Panc1 (cell line): ENCODE measurements at places on chromosomes 6 and 20. TPM values are rescaled to one million over a fixed set of nuclear protein-coding genes. Genes with fewer than 3 reads are reported as not detected.

CRISP2 gene
- total RNA-seq, result not detected

SPATA2 gene
- 8.3 TPM for total RNA-seq

KIFC1 gene
- total RNA-seq, result 81.8 TPM

HLA-DPB1 gene
- total RNA-seq, result 0.64 TPM

DNA sequence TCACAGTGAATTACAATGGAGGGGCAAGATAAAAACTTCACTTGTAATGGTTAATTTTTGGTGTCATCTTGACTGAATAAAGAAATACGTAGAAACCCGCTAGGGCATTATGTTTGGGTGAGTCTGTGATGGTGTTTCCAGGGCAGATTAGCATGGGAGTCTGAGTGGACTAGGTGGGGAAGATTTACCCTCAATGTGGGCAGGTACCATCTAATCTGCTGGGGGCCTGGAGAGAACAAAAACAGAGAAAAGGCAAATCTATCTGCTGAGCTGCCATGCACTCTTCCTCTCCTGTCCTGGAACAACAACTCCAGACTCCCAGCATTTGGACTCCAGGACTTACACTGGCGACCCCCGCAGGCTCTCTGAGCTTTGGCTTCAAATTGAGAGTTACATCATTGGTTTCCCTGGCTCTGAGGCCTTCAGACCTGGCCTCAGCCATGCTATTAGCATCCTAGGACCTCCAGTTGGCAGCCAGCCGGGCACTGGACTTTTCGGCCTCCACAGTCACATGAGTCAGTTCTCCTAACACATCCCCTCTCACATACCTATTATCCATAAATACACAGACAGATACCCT is 19.7 kb downstream of the NINL start:
- no peaks in the 10 kb centered on the region for H3K27me3 ChIP-seq
- no peaks in the 10 kb centered on the region for H3K36me3 ChIP-seq
- no peak overlapping the region for H3K27ac ChIP-seq
- no peak overlapping the region for H3K4me3 ChIP-seq
- DNase-seq, result no peak

DNA sequence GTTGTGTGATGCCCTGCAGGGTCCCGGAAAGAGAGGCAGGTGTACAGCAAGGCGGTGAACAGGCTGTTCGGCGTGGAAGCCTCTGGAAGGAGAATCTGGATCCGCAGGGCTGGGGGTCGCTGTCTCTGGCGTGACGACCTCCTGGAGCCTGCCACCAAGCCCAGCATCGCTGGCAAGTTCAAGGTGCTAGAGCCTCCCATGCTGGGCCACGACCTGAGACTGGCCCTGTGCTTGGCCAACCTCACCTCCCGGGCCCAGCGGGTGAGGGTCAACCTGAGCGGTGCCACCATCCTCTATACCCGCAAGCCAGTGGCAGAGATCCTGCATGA is 36.5 kb downstream of the TGM6 start:
- H3K36me3 ChIP-seq, result no peaks in the 10 kb centered on the region
- no peaks in the 10 kb centered on the region for H3K27me3 ChIP-seq
- H3K4me1 ChIP-seq, result no peaks in the 10 kb centered on the region
- no peak overlapping the region for H3K4me3 ChIP-seq

DNA sequence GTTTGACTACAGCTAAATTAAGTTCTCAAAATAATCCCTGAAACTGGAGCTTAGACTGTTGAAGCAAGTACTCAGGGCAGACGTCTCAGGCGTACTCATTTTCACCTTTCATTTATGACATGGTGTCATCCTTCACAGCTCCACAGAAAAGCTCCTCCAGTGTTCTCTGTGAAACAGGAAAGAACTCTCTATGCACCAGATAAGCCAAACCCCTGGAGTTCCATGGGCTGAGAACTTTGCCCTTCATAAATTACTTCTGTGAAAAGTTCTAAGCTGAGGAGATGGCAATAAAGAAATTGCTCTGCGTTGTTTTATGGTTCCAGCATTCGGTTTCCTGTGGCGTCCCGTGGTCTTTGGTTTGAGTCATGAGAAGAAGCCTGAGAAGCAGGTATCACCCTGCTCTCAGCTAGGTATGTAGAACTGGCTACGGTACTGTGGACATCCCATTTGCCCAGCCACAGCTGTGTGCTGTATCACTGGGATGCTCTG is 20.2 kb upstream of the RREB1 start:
- no peaks in the 10 kb centered on the region for H3K27me3 ChIP-seq
- DNase-seq, result no peak
- H3K27ac ChIP-seq, result no peak overlapping the region
- H3K4me1 ChIP-seq, result no peaks in the 10 kb centered on the region; the same call in 1 of the 2 replicates
- no peak overlapping the region for H3K4me3 ChIP-seq

DNA sequence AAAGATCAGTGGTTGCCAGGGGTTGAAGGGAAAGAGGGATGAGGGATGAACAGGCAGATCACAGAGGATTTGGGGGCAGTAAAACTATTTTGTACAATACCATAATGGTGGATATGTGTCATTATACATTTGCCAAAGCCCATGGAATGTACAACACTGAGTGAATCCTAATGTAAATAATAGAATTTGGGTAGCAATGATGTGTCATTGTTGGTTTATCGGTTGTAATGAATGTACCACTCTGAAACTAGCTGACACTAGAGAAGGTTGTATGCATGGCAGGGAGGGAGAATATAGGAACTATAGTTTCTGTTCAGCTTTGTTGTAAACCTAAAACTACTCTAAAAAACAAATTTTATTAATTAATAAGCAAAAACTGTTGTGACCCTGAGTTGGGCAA is 17.8 kb upstream of the ASF1A start:
- peaks cover 16% of the 10 kb centered on the region for H3K4me1 ChIP-seq
- no peak overlapping the region for H3K4me3 ChIP-seq
- no peaks in the 10 kb centered on the region for H3K27me3 ChIP-seq
- DNase-seq, result no peak

DNA sequence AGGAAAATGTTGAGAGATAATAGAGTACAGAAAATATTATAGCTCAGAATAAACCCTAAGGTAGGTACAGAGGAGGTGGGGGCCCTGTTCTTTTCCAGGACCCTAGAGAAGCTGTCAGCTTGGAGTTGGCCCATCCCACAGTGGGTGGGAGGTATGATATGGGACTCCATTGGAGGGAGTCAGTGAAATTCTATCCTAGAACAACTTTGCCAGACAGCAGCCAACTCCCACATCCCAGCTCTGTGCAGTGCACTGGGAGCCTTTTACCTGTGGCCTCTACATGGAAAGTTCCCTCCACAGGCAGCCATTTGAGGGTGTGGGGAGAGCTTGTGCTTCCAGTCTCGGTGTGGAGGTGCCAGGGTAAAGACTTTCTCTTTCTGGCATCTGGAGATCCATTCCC is 36.8 kb upstream of the CLIC5 start:
- H3K4me3 ChIP-seq, result no peak overlapping the region
- H3K27me3 ChIP-seq, result no peaks in the 10 kb centered on the region
- H3K36me3 ChIP-seq, result no peaks in the 10 kb centered on the region
- no peaks in the 10 kb centered on the region; the same call in 1 of the 2 replicates for H3K4me1 ChIP-seq

SLC17A2 gene
- not detected for total RNA-seq

COL10A1 gene
- not detected for total RNA-seq

AGER gene
- total RNA-seq, result 3.7 TPM

DNA sequence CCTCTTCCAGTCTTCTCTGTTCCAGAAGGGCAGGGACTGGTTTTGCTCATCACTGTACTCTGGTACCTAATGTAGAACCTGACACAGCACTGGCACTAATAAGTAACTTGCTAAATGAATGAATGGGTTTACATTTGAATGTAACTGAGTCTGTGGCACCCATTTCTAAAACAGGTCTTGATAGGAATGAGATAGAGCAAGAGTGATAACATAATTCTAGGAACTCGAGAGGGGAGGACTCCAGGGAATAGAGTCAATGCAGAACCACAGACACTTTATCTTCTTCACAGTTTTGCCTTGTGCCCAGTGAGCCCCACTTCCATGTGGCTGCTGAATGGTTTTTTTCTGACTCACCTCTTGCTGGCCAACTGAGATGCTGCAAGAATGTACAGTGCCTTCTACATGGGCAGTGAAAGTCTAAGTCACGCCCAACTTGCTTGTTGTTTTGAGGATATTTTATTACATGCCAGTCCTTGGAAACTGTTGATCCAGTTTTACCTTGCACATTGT is 61.1 kb downstream of the TBC1D7 start:
- H3K27me3 ChIP-seq, result no peaks in the 10 kb centered on the region; the same call in 1 of the 2 replicates
- no peak overlapping the region for H3K4me3 ChIP-seq
- no peak for DNase-seq
- no peak overlapping the region for H3K27ac ChIP-seq

PRR18 gene
- 0.23 TPM for total RNA-seq

GRCh38 chr6:32069460-32069859 is 31.2 kb downstream of the CYP21A2 start:
- H3K4me1 ChIP-seq, result no peaks in the 10 kb centered on the region
- H3K4me3 ChIP-seq, result no peak overlapping the region
- no peak for DNase-seq
- H3K27ac ChIP-seq, result no peak overlapping the region
- H3K27me3 ChIP-seq, result no peaks in the 10 kb centered on the region

DNA sequence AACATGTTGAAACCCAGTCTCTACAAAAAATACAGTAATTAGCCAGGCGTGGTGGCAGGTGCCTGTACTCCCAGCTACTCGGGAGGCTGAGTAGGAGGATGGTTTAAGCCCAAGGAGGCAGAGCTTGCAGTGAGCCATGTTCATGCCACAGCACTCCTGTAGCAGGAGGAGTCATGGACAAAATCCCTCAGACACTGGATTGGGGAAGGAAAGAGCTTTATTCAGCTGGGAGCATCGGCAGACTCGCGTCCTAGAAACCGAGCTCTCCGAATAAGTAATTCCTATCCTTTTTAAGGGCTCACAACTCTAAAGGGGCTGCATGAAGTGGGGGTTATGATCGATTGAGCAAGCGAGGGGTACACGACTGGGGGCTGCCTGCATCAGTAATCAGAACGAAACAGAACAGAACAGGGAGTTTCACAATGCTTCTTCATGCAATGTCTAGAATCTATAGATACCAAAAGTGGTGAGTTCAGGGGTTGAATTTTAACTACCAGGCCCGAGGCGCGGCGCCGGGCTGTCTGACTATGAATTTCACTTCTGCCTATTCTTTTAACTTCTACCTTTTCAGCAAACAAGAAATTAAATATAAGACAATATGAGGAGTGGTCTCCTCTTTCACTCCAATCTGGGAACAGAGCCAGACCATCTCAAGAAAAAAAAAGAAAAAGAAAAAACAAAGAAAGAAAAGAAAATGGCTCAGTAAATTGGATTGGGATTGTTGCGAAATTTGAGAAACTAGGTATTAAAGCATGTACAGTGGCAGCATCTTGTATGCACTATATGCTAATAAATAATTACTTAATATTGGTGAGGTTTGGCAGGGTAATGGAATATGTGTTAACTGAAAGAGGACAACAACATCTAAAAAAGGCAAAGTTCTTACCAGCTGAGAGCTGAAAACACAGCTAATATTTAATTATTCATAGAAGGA is 23.6 kb downstream of the HMGN4 start:
- no peak overlapping the region for H3K27ac ChIP-seq
- H3K4me1 ChIP-seq, result peaks cover 6% of the 10 kb centered on the region
- DNase-seq, result no peak

GRCh38 chr20:3876676-3877075 is 12.5 kb upstream of the PANK2 start:
- H3K27me3 ChIP-seq, result no peaks in the 10 kb centered on the region
- no peaks in the 10 kb centered on the region for H3K4me1 ChIP-seq
- no peak for DNase-seq
- H3K36me3 ChIP-seq, result no peaks in the 10 kb centered on the region
- H3K4me3 ChIP-seq, result no peak overlapping the region

GRCh38 chr6:25472306-25472705 is 179.7 kb upstream of the SCGN start:
- no peaks in the 10 kb centered on the region for H3K36me3 ChIP-seq
- DNase-seq, result no peak
- no peaks in the 10 kb centered on the region for H3K27me3 ChIP-seq
- H3K27ac ChIP-seq, result no peak overlapping the region

COL12A1 gene
- total RNA-seq, result 10.4 TPM

DNA sequence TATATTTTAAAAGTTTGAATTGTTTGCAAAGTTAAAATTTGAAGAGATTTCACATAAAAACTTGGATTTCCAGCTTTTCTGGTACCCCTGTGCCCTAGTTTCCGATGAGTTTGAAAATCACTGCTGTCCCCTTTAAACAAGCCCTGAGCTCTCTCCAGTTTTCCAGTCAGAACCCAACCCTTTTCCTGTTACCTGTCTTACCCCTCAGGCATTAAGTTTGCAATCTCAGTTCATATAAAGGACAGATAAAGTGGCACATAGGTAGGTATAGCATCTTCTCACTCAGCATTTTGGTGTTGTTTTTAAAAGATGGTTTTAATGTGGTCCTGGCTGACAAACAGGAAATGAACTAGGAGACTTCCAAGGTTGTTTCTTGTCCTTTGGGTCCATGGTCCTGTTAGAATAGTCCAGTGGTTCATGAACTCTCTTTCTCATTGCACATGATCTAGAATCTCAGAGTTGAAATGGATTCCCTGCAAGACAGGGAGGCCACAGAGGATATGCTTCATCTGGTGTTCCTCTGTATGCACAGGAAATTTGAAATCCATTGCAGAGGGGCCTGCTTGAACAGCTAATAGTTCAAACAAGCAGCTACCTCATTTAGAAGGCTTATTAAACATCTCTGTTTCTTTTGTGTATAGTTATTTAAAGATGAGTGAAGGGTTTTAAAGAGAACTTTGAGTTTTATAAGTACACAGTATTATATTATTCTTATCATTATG is 82.7 kb downstream of the JAG1 start:
- H3K4me1 ChIP-seq, result no peaks in the 10 kb centered on the region
- no peak for DNase-seq
- H3K27ac ChIP-seq, result no peak overlapping the region
- no peaks in the 10 kb centered on the region for H3K36me3 ChIP-seq
- H3K27me3 ChIP-seq, result no peaks in the 10 kb centered on the region

DNA sequence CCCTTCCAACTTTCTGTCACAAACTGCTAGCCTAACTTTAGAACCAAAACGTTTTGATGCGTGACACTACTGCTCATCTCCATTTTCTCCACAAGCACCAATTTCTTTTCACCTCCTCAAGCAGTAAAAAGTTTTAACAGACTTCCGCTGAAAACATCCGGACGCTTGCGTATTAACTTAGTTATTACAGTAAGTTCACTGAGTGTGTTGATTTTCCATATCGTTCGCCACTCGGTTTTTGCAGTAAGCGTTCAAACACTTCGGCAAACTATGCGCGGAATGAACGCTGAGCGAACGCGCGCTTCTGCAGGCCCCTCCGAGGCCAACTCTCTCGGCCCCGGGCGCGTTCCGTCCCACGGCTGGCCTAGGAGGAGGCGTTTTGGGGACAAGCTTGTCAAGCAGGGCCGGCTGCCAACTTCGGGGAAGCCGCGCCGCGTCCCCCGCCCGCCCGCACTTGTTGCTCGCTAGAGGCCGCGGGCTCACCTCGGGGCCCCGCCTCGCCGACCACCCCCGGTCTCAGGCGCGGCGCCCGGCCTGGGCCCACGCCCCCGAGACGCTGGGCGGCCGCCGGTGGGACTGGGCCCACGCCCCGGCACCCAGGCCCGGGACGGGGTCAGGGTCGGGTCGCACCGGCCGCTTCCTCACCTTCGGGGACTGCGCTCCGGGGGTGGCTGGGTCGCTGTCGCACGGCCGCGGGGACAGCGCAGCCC is 945 bp downstream of the PHF10 start:
- no peak for DNase-seq
- H3K36me3 ChIP-seq, result no peaks in the 10 kb centered on the region
- H3K4me1 ChIP-seq, result peaks cover 36% of the 10 kb centered on the region
- H3K27ac ChIP-seq, result peak overlapping the region; percentile 90

KCNK16 gene
- total RNA-seq, result not detected

PRDM13 gene
- not detected for total RNA-seq

- no peaks in the 10 kb centered on the region for H3K27me3 ChIP-seq
- no peak overlapping the region for H3K27ac ChIP-seq
- H3K36me3 ChIP-seq, result no peaks in the 10 kb centered on the region
Measured at GRCh38 chr6:6591778-6592465, 3.4 kb downstream of the LY86 start.

PNPLA1 gene
- not detected for total RNA-seq
